Midbrain (tissue), 1 donor: ENCODE measurements at places on chromosomes 2 and 18.

GRCh38 chr2:42792087-42792582, 248 bp downstream of the HAAO start:
- DNase-seq = no peak

DNA sequence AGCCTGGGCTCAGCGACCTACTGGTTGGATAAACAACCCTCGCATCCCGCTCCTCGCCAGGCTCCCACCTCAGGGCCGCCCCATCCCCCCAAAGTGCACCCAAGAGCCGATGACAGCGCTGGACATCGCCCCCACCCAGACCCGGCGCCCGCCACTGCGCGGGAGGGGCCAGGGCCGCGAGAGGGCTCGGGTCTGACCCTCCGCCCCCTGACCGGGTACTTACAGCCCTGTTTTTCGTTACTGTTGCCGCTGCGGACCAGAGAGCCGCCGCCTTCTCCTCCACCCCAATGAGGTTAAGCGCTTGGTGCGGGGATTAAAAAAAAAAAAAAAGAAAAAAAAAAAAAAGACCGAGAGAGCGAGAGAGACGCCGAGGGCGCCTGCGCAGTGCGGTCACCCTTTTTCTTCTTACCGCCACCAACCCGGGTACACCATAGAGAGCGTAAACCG, at the start of gene CLASP1:
CLASP1 (minus strand) TSS at position 314 of the 447 bp plus-strand sequence. CDS start 43,567 bp downstream, outside the sequence.
- no peak for DNase-seq

GRCh38 chr2:231348173-231348572, 47.3 kb upstream of the B3GNT7 start:
- no peak for DNase-seq

GRCh38 chr18:681985-682384, 24.5 kb downstream of the TYMS start:
- no peak for DNase-seq
